ENCODE measurements at places on chromosomes 2 and 18.

DNA sequence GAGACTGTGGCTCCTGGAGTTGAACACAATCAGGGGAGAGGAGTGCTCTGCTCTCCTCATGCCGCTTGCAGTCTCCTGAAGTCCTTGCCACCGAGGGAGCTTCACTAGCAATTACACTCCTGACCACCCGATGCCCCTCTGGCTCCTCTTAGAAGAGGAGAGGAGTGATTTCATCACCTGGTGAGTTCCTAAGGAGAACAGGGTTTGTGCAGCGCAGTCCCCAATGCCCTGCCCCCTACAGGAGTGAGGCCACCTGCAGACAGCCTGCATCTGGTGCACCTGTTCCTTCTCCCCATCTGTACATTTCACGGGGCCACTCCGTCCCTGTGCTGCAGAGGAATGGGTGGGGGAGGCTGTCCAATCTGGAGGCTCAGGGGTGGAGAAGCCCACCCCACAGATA, 267.2 kb downstream of the HRH4 start:
- no peak for DNase-seq

GRCh38 chr2:237199082-237199481, 113.4 kb downstream of the COPS8 start:
- DNase-seq = no peak

DNA sequence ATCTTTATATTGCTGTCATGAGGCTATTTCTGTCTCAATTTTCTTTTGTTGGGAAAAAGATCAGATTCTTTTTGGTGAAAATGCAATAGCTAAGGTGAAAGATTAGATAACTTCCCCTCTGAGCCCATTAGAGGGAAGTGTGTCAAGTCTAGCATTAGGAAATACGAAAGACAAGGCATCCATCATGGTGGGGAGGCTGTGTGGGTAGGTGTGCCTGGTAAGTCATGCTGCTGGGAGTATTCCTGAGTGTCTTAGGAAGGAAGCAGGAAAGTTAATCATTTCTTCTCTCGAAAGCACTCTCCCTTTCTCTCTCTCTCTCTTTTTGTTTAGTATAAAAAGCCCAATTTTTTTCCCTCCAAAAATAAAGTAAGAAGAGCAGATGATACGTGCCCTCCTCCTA, 780.2 kb upstream of the FSHR start:
- no peak for DNase-seq

GRCh38 chr18:43574974-43575373, 297.7 kb upstream of the SYT4 start:
- DNase-seq = no peak

- DNase-seq = no peak
Measured at GRCh38 chr2:153606623-153607022, 128.1 kb upstream of the RPRM start.

DNA sequence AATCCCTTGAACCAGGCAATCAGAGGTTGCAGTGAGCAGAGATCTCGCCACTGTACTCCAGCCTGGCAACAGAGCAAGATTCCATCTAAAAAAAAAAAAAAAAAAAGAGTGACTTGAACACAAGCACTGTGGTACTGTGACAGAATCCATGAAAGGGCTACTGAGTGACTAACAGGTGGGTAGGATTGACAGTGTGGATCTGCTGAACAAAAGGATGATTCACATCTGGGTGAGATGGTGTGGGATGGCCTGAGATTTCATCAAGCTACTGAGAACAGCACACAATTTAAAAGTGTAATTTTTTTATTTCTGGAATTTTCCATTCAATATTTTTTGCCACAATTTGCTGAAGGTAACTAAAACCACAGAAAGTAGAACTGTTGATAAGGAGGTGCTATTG, 13.3 kb upstream of the SP3 start:
- no peak for DNase-seq

DNA sequence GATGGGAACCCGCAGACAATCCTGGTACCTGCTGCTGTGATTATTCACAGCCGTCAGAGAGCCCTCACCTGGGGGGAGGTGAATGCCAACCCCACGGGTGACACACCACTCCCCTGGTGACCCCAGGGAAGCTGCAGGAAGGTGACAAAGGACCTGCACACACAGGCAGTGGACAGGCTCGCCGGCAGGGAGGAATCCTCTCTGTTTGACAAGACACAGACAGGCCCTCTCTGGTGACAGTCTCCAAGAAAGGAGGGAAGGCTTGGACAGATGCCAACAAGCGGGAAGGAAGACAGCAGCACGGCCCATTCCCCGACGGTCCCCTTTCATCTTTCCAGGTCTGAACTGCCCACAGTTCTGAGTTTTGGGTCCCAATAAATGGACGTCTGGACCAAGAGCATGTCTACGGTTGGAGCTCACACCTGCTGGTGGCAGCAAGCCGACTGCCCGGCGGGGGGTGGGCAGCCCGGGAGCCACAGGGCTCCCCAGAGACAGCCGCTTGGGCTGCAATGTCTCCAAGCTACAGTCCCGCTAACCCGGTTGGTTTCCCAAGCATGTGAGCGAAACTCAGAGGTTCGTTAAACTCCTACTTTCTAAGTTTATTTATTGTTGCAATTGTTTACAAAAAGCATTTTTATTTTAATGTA, 31.8 kb downstream of the HDAC4 start:
- no peak for DNase-seq

- no peak for DNase-seq
Measured at GRCh38 chr2:108942231-108942825, 46.7 kb downstream of the EDAR start.

- DNase-seq = no peak
Measured at GRCh38 chr2:205574001-205574400, 108.3 kb upstream of the NRP2 start.

- DNase-seq = no peak
Measured at GRCh38 chr2:167908786-167909185, 338.6 kb downstream of the STK39 start.

- DNase-seq = peak; percentile 25
Measured at GRCh38 chr18:10490401-10491165, 35.2 kb upstream of the NAPG start.

DNA sequence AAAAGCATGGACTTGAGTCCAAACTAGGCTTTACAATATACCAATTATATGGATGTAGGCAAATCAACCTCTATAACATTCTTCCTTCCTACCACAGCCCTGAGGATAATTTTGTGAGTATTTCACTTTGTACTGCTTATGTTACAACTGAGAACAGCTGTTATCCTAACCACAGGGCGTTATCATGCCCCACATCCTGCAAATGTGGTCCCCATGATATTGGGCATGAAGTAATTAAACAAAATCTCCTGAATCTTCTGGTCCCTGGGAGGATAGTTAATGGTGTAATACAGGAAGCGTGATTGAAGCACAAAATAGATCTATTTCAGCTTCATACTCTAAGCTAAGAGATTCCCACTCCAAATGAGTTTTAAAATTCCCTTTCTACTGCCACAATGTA, 223.6 kb downstream of the CDH20 start:
- no peak for DNase-seq

DNA sequence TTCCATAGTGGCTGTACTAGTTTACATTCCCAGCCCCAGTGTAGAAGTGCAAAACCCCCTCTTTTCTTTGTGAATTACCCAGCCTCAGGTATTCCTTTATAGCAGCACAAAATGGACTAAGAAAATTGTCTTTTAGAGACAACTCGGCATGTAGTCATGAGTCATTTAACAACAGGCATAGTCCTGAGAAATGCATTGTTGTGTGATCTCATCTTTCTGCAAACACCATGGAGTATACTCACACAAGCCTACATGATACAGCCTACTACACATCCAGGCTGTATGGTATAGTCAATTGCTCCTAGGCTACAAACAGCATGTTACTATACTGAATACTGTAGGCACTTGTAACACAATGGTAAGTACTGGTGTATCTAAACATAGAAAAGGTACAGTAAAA, 44.4 kb upstream of the MBP start:
- no peak for DNase-seq

DNA sequence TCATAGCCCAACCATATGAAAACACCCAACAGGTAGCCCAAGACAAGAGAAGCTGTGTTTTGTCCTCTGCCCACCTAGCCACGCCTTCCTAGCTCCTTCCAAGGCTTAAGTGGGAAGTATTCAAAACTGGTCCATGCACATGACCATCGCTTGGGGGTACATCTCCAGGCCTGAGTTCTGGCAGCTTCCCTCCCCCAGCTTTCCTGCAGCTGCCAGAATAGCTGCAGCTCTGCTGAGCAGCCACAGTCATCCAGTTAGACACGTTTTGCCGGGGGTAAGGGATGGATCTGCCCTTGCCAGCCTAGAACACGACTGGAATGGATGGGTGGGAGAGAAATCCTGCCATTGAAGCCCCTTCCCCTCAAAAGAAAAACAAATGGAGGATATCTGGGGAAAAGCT, 166.8 kb downstream of the NRP2 start:
- DNase-seq = no peak

GRCh38 chr18:38047820-38048219, 482.2 kb upstream of the CELF4 start:
- no peak for DNase-seq

DNA sequence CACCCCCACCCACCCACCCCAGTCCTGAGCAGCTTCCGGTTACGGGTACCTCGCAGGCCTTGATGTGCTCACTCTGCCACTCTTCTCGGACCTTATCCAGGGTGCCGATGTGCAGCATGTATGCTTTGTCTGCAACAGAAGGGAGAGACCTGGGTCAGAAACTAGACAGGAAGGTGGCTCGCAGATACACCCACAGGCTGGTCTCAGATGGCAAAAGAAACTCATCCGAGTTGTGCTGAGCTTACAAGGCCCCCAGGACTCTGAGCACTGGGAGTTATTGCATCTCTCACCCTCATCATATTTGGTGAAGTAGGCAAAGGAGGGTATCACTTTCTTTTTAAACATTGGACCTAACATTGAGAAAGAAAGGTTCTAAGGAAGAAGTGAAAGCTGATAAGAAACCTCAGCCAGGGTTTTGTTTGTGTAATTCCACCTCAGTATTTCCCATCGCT, 30.6 kb upstream of the EPG5 start:
- peak; percentile 7 for DNase-seq

- DNase-seq = peak; percentile 21
Measured at GRCh38 chr2:3651691-3652648, 6.0 kb upstream of the ALLC start.

DNA sequence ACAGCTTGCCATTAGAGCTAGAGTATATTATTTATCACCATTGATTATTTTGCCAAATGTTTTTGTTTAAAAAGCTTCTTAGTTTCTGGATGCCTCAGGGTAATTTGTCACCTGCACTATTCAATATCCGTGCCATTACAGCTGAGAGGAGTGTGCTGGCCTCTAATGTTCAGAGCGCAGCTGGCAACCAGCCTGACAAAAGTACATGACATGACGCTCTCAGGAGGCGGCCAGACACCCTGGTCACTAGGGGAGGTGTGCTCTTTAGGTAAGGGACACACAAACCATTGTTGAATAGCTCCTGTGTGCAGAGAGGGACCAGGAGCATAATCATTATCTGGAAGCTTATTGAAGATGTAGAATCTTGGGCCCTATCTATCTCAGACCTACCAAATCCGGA, 20.3 kb downstream of the LIMS1 start:
- DNase-seq = no peak

GRCh38 chr18:71831039-71831438, 713.1 kb downstream of the CBLN2 start:
- DNase-seq = no peak

DNA sequence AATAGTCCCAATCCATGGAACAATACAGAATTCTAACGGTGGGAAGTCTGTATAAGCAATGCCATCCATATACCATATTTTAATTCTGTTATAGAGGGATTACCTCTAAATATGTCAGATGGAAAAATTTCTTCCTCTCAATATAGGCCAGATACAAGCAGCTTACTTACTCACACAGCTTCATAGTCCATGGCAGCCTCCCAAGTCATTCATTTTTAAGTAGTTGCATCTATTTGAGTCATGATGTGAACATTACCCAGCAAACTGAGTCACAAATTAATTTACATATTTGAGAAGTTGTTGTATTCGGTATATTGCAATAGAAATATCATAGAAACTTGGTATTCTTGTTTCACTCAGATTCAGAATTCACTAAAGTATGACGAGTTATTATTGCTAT, 20.3 kb downstream of the TBR1 start:
- DNase-seq = no peak

- DNase-seq = no peak
Measured at GRCh38 chr2:164458792-164459191, 162.5 kb downstream of the GRB14 start.

GRCh38 chr2:43262951-43263350, 36.5 kb upstream of the ZFP36L2 start:
- DNase-seq = no peak

DNA sequence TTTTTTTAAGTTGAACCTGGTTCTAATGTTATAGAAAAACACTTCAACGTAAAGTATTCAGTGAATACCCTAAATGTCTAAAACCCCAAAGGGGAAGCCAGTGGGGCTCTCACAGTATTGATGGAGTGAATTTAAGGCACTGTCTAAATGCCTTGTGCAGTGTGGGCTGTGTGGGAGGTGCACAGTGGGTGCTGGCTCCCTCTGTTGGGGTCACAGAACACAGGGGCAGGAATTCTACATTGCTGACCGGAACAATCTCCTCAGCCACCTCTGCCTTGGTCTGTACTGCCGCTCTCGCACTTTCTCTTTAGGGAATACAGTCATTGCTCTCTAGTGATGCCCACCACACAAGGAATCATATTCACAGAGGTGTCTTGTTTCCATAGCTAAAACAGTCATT, 45.4 kb downstream of the SPRED2 start:
- no peak for DNase-seq

DNA sequence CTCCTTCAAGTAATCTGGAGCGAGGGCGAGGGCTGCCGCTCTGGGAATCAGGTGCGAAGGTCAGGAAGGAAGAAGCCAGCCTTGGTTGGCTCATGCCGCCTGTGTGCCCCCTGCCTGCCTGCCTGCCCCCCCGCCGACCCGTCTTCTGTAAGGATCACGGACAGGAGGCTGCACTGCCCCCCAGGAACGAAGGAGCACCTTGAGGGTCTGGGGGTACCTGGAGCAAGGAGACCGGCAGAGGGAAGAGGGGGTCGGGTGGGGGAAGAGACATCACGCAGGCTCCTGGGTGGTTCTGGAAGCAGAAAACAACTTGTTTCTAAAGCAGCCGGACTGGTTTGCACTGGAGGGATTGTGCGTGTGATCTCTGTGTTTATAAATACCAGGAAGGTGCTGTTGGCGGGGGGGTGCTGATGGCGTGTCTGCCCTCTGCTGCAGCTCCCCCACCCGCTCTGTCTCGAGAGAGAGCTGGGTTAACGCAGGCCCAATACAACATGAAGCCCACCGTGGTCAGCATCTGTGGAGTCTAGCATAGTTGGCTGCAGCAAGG, 1.7 kb downstream of the FOSL2 start:
- no peak for DNase-seq

- DNase-seq = no peak
Measured at GRCh38 chr2:213125646-213126347, 25.6 kb downstream of the IKZF2 start.

- no peak for DNase-seq
Measured at GRCh38 chr2:28422908-28423741, 30.5 kb downstream of the FOSL2 start.

DNA sequence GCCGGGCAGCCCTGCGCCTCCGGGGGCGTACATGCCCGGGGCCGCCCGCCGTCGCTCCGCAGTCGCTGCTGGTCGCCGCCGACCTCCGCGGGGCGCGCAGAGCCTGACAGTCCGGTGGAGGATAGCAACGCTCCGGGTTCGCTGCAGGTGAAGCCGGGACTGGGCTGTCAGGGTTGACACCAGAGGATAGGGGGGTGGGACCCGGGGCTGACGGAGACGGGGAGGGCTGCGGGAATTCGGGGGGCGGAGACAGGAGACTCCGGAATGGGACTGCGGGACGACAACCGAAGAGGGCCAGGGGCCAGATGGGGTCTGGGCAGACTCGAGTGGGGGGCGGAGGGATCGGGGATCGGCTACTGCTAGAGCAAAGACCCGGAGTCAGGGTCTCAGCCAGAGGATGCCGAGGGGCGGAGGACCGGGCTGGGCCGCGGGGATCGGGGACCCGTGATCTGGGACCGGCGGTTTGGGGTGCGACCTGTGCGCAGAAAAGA, 403 bp downstream of the TMEM127 start:
- peak; percentile 13 for DNase-seq
